Activated CD4-positive, alpha-beta memory T cell treated with anti-CD3 and anti-CD28 coated beads, Interleukin-2, amount 10 ng/mL, durations not matched to agents 7 days and 5 days (primary cell): ENCODE measurements at places on chromosomes 4 and X. TPM values are rescaled to one million over a fixed set of nuclear protein-coding genes. Genes with fewer than 3 reads are reported as not detected.

Gene F8A2
- not detected for total RNA-seq

DNA sequence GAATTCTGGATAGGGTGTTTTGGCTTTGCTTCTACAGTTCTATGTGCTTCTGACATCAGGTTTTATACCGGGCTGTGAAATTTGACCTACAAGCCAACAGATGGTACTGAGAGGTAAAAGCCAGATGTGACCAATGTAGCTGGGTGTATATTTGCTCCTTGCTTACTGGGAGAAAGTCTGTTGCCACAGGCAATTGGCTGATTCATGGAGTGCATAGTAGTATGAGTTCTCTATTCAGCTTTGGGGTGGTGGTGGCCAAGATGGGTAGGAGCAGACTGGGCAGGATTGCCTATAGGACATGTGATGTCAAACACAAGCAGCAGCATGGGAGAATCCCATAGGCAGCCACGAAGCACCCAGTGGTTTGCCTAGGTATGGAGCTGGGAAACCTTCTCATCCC is 1827.0 kb downstream of the C4orf33 start:
- no peaks in the 10 kb centered on the region for H3K4me1 ChIP-seq
- no peaks in the 10 kb centered on the region for H3K36me3 ChIP-seq
- H3K27me3 ChIP-seq = no peaks in the 10 kb centered on the region
- H3K4me3 ChIP-seq = no peak overlapping the region
- no peak overlapping the region for H3K27ac ChIP-seq

Gene GLRA3
- total RNA-seq = not detected

GRCh38 chr4:122776916-122777315 is 44.4 kb downstream of the BBS12 start:
- peaks cover 4% of the 10 kb centered on the region for H3K27me3 ChIP-seq
- DNase-seq = no peak
- no peaks in the 10 kb centered on the region for H3K36me3 ChIP-seq

- no peak overlapping the region for H3K4me3 ChIP-seq
- no peak for DNase-seq
- no peak overlapping the region for H3K27ac ChIP-seq
- H3K4me1 ChIP-seq = no peaks in the 10 kb centered on the region
These were observed 45.6 kb upstream of the CCSER1 start for GRCh38 chr4:90081432-90082144.

Gene PPEF1
- total RNA-seq = not detected

DNA sequence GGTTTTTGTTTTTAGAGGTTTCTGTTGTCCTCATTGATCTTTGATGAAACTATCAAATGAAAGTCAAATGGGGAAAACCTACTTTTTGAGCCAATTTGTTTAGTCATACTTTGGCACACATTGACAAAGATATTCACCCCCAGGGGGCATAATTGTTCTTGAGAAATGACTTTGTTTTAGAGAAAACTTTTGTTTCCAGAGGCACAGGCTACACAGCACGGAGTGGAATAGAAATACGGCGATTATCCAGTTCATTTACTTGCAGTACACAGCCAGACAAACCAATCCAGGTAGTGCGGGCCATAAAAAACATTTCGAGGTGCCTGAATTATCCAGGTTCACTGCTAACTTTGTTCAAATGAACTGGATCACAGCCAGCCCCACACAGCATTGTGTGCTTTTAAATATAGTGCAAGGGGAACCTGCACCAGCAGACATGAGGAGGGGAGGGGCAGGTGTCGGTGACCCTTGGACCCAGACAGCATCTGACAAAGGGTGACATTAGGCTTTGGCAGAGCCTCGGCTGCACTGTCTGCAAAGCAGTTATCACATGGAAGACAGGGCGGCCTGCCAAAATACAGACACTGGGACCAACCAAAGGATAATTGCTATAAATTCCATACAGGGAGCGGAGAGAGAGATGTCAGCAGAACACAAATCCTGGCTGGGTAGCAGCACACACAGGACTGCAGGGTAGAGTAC is 179.6 kb upstream of the NOCT start:
- no peaks in the 10 kb centered on the region for H3K4me1 ChIP-seq
- no peak overlapping the region for H3K4me3 ChIP-seq
- H3K27ac ChIP-seq = no peak overlapping the region
- H3K27me3 ChIP-seq = peaks cover 5% of the 10 kb centered on the region
- DNase-seq = no peak

DNA sequence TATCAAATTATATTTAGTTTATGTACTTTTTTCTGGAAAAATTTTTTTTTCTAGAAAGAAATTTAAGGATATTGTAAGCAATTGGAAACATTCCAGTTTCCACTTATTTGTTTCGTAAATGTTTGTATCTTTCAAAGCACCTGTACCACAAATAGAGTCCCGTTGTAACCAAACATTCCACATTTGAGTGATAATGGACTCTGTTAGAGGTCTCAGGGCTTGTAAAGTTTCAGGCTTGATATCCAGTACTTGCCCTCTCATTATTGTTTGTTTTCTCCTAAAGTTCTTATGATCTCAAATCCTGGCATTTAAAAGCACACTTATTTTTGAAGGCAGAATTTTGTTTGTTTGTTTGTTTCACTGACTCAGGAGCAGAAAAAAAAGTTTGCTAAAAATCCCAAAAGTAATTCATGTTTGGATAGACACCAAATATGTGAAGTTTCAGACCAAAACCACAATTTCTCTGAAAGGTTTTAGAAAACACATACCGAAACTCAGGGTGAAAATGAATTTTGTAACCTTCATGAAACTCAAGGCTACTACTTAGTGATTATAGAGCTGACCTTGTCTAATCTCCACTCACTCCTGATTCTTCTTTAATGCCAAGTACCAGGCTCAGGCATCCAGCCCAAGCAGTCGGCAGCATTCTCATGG is 5.7 kb upstream of the TMEM192 start:
- H3K27ac ChIP-seq = no peak overlapping the region
- no peak for DNase-seq
- no peaks in the 10 kb centered on the region for H3K36me3 ChIP-seq
- peaks cover 12% of the 10 kb centered on the region for H3K4me1 ChIP-seq

- DNase-seq = no peak
- H3K27ac ChIP-seq = no peak overlapping the region
- H3K4me3 ChIP-seq = no peak overlapping the region
- H3K4me1 ChIP-seq = peaks cover 32% of the 10 kb centered on the region
These were observed 9.6 kb downstream of the UBA6 start for GRCh38 chr4:67691328-67691727.

DNA sequence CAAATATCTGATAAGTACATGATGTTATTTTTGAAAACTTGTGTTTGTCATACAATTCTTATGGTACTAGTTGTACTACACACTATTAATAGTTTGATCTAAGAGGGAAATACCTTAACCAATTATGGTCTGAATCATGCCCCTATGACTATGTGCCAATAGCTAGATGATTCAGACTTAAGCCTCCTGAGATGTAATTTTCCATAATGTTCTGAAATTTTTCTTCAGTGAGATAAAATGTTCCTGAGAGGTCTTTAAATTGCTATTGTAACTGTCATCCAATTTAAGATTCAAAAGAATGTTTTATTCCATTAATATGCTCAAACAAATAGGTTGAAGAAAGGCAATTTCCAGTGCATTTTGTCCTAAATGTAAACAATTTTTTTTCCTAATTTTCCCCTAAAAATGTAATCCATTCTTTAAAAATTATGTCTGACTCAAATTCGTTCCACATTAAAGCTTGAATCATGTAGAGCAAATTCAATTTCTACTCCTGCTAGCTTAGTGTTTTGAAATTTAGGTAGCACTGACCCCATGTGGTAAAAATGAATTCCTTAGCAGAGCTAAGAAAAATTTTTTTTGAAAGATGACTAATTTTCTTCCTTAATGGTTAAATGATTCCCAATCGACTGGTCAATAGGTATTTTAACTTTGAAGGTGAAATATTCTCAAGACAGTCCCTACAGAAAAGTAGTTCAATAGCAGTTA is 49.1 kb downstream of the APOOL start:
- H3K27me3 ChIP-seq = no peaks in the 10 kb centered on the region
- H3K4me1 ChIP-seq = no peaks in the 10 kb centered on the region
- H3K36me3 ChIP-seq = no peaks in the 10 kb centered on the region
- H3K4me3 ChIP-seq = no peak overlapping the region

DNA sequence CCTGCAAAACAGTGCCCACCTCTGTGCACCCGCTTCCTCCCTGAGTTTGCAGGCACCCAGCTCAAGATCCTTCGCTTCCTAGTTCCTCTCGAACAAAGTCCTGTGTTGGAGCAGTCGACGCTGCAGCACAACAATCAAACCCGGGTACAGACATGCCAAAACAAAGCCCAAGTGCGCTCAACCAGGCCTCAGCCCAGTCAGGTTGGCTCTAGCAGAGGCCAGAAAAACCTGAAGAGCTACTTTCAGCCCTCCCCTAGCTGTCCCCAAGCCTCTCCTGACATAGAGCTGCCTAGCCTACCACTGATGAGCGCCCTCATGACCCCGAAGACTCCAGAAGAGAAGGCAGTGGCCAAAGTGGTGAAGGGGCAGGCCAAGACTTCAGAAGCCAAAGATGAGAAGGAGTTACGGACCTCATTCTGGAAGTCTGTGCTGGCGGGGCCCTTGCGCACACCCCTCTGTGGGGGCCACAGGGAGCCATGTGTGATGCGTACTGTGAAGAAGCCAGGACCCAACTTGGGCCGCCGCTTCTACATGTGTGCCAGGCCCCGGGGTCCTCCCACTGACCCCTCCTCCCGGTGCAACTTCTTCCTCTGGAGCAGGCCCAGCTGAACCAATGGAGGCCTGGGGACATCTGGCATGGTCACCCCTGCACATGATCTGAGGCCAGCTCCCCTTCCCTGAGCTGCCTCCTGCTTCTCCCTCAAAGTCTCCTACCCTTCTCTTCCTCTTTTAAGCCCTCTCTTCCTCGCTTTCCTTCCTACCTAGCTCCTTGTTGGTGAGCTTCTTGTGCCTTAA is 6.9 kb downstream of the APEX2 start:
- no peak overlapping the region for H3K4me3 ChIP-seq
- H3K4me1 ChIP-seq = peaks cover 23% of the 10 kb centered on the region
- DNase-seq = no peak
- no peak overlapping the region for H3K27ac ChIP-seq
- H3K27me3 ChIP-seq = no peaks in the 10 kb centered on the region

- no peak overlapping the region for H3K4me3 ChIP-seq
- no peak overlapping the region for H3K27ac ChIP-seq
- H3K4me1 ChIP-seq = peaks cover 3% of the 10 kb centered on the region
- peaks cover 1% of the 10 kb centered on the region for H3K27me3 ChIP-seq
These were observed 754.9 kb downstream of the RPA4 start for GRCh38 chrX:97638621-97639020.

DNA sequence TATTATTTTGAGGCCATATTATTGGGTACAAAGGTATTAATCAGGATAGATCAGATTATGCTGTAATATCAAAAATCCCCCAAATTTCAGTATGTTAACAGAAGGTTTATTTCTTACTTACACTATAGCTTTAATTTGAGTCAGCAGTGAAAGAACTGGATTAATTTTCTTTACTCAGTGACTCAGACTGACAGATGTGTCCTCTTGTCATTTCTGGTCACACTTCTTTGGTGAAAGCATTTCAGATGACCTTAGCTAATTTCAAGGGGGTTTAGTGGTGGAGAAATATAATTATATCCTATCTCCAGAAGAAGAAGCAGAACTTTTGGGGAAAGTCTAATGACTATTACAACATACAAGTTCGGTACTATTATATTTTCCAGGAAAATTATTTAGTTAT is 12.4 kb downstream of the DDIT4L start:
- no peak for DNase-seq
- no peaks in the 10 kb centered on the region for H3K36me3 ChIP-seq
- peaks cover 5% of the 10 kb centered on the region for H3K27me3 ChIP-seq
- H3K4me1 ChIP-seq = peaks cover 7% of the 10 kb centered on the region
- no peak overlapping the region for H3K27ac ChIP-seq

- H3K27ac ChIP-seq = peak overlapping the region; percentile 90
- no peak for DNase-seq
- H3K4me3 ChIP-seq = peak overlapping the region; percentile 71
- H3K4me1 ChIP-seq = peaks cover 67% of the 10 kb centered on the region
- no peaks in the 10 kb centered on the region for H3K27me3 ChIP-seq
- peaks cover 43% of the 10 kb centered on the region for H3K36me3 ChIP-seq
These were observed 18.5 kb downstream of the CD99 start for GRCh38 chrX:2709556-2709955.

- no peaks in the 10 kb centered on the region for H3K4me1 ChIP-seq
- H3K4me3 ChIP-seq = no peak overlapping the region
- H3K27me3 ChIP-seq = no peaks in the 10 kb centered on the region
- DNase-seq = no peak
- no peaks in the 10 kb centered on the region for H3K36me3 ChIP-seq
These were observed 37.9 kb upstream of the SORBS2 start for GRCh38 chr4:185849664-185850550.

GRCh38 chrX:17081968-17082367 is 135.5 kb downstream of the REPS2 start:
- H3K27me3 ChIP-seq = peaks cover 5% of the 10 kb centered on the region
- H3K36me3 ChIP-seq = no peaks in the 10 kb centered on the region
- no peak overlapping the region for H3K27ac ChIP-seq
- peaks cover 4% of the 10 kb centered on the region for H3K4me1 ChIP-seq

DNA sequence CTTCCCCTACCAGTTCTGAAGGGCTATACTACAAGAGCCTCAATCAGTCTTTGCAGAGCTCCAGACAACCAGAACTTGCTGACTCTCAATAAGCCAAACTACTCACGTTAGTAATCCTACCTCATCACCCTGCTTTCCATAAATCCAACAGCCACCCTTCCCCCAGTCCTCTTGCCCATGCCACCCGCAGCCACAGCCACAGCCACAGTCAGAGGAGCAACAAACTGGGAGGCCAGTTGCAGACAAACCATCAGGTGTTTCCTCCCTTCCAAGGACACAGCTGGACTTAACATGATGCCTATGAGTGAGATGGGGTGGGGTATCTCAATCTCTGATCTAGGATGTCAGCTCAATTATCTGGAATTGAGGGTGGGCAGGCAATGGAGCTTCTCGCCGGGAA is 1.0 kb downstream of the GABRA3 start:
- no peak overlapping the region for H3K4me3 ChIP-seq
- H3K27ac ChIP-seq = no peak overlapping the region
- no peaks in the 10 kb centered on the region for H3K36me3 ChIP-seq
- DNase-seq = no peak

Gene PDE5A
- total RNA-seq = 1.1 TPM

Gene PARM1
- not detected for total RNA-seq

Gene PRPS2
- total RNA-seq = 64.6 TPM

- H3K27ac ChIP-seq = no peak overlapping the region
- no peaks in the 10 kb centered on the region for H3K36me3 ChIP-seq
- H3K4me1 ChIP-seq = no peaks in the 10 kb centered on the region
- H3K27me3 ChIP-seq = no peaks in the 10 kb centered on the region
- H3K4me3 ChIP-seq = no peak overlapping the region
These were observed 174.6 kb downstream of the PRR32 start for GRCh38 chrX:126994032-126994600.

- DNase-seq = no peak
- no peak overlapping the region for H3K4me3 ChIP-seq
These were observed 1150.1 kb downstream of the STIM2 start for GRCh38 chr4:28010577-28011240.

- H3K4me1 ChIP-seq = peaks cover 53% of the 10 kb centered on the region
- H3K4me3 ChIP-seq = peak overlapping the region; percentile 21
- DNase-seq = no peak
These were observed 353 bp downstream of the NSD2 start for GRCh38 chr4:1871471-1872021.

GRCh38 chr4:113588895-113589668 is 172.5 kb downstream of the CAMK2D start:
- no peak for DNase-seq
- H3K4me3 ChIP-seq = no peak overlapping the region
- no peak overlapping the region for H3K27ac ChIP-seq
- H3K4me1 ChIP-seq = peaks cover 5% of the 10 kb centered on the region
